ENCODE measurements at places on chromosomes 7 and 10.

GRCh38 chr10:88592906-88593305, 6.3 kb downstream of the LIPJ start:
- no peak for DNase-seq

DNA sequence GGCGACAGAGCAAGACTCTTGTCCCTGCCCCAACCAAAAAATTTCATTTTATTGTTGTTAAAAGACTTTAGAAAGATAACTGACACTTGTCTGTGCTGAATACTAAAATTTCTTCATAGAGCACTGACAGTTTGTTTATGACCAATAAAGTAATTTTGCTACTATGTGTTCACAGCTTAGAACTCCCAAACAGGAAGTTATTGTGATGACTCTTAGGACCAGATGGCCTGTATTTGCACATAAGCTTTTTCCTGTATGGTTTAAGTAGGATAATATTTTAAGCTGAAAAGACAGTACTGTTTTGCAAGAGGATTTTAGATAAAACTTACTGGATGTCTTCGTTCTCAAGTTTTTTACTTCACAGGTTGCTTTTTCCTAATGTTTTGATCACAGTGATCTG, 80.7 kb downstream of the MMRN2 start:
- DNase-seq: no peak

GRCh38 chr7:158782761-158783401, 46.4 kb downstream of the ESYT2 start:
- no peak for DNase-seq

- DNase-seq: no peak
Measured at GRCh38 chr7:20172736-20173334, 44.3 kb downstream of the MACC1 start.

- DNase-seq: no peak
Measured at GRCh38 chr7:143238289-143238980, 16.6 kb downstream of the TAS2R40 start.

- no peak for DNase-seq
Measured at GRCh38 chr7:95669513-95669912, 73.2 kb upstream of the PDK4 start.

DNA sequence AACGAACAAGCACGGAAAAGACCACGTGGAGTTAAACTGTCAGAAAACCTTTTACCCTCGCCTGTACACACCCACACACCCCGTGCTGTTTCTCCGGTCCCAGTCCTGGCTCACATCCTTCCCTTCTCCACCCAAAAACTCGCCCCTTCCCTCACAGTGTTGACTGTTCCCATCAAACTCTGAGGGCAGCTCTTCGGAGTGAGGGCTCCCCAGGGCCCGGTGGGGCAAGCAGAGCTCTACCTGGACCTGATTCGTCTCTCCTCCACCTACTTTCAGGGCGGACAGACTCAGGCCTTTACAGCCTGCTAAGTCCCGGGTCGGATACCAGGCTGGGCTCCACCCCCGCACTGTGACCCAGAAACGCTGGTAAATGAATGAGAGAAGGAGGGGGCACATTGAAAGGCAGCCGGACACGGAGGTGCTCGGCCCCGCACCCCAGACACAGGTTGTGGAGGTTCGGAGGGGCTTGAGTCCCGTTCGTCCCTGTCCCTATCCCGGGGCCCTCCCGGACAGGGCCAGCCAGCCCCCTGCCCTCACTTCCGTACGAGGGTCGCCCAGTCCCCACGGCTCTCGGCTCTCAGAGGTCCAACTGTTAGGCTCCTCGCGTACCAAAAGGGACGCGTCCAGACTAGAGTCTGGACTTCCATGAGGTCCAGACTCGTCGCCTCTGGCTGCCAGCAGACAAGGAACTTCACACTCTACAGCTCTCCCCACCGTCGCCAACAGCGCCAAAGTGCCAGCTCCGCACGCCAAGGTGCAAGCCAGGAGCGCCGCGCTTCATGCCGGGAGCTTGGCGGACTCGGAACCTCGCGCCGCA, 31.7 kb upstream of the ASL start:
- DNase-seq: no peak

- no peak for DNase-seq
Measured at GRCh38 chr10:86699991-86700840, 31.9 kb downstream of the LDB3 start.

- no peak for DNase-seq
Measured at GRCh38 chr7:135517060-135517459, 7.2 kb upstream of the CNOT4 start.

DNA sequence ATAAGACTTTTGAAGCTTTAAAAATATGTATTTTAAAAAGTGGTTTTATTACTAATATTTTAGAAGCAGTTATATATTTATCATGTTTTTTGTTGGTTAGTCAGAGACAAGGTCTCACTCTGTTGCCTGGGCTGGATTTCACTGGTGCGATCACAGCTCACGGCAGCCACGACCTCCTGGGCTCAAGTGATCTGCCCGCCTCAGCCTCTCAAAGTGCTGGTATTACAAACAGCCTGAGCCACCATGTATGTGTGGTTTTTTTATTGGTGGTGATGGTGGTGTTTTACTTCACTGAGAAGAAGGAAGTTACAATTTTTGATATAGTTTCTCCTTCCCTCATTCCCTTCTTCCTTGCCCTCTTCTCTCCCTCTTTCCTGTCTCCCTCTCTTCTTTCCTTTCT, 13.4 kb downstream of the NHLRC2 start:
- DNase-seq: no peak

- no peak for DNase-seq
Measured at GRCh38 chr10:21417172-21417712, 108.2 kb downstream of the SKIDA1 start.

DNA sequence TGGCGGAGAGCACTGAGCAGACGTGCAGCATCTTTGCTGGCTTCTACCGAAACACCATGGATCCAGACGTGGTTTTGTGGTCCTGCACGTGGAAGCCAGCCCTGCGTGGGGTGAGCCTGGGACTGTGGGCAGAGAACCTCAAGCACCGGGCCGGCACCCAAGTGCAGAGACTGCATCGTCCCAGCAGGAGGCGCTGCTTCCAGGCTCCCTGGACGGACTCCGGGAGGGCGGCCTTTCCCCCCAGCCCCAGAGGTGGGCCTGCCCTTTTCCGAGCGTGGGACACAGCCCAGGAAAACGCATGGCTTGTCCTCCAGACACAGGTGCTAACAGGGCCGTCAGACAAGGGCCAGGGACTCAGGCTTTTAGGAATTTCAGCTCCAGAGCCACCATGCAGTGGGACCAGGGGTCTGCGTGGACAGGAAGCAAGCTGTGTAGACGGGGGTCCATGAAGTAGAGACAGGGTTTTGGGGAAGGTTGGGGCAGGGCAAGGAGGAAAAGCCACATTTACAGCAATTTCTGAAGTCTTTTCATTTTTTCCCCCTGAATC, 303.9 kb downstream of the WDR37 start:
- DNase-seq: no peak

DNA sequence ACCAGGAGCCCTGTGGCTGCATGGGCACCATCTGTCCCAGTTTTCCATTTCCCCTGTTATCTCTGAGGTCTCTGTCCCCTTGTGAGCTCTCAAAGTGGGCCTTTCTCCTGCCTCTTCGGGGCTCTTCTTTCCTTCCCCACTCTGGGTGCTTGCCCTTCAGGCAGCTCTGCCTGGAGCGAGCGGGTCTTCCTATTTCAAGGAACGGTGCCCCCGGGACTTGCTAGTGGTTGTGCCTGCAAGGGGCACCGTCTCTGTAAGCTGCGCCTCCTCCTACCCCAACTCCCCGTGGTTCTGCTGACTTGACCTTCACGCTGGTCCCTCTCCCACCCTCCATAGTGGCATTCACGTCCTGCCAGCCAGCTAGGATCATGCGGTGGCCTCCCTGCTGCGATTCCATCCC, 110.1 kb downstream of the DOCK1 start:
- DNase-seq: no peak

DNA sequence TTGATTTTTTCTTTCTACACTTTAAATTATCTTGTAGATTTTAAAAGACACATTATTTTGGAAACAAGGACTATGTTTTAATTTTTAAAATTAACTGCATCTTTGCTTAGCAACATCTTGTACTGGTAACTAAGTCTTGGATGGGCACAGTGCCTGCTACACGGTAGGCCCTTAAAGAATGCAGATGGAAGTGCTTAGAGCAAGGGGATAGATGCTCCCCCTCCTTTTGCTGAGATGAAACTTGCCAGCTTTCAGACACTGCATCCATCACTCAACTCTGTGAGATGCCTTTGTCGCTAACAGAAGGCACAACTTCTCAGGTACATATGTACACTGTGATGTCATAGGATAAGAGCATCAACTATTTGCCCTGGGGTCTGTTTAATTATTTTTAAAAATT, 103.9 kb downstream of the LRRC18 start:
- DNase-seq: no peak

- DNase-seq: no peak
Measured at GRCh38 chr10:93091960-93092359, 18.3 kb downstream of the CYP26A1 start.

GRCh38 chr7:120806669-120807068, 51.3 kb downstream of the TSPAN12 start:
- DNase-seq: no peak

- no peak for DNase-seq
Measured at GRCh38 chr7:152544971-152545619, 109.3 kb upstream of the KMT2C start.

DNA sequence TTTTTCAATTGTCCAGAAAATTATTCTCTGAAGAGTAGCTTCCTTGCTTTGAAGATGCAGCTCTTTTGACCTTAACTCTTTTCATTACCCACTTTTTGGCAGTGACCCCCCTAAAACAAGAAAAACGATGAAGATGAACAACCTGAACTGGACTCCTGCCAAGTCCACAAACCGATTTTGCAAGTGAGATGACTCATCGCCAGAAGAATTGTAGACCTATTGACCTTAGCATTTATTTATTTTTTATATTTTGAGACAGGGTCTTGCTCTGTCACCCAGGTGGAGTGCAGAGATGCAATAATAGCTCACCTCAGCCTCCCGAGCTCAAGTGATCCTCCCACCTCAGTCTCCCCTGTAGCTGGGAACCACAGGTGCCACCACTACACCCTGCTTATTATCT, 859.2 kb downstream of the GATA3 start:
- DNase-seq: no peak

DNA sequence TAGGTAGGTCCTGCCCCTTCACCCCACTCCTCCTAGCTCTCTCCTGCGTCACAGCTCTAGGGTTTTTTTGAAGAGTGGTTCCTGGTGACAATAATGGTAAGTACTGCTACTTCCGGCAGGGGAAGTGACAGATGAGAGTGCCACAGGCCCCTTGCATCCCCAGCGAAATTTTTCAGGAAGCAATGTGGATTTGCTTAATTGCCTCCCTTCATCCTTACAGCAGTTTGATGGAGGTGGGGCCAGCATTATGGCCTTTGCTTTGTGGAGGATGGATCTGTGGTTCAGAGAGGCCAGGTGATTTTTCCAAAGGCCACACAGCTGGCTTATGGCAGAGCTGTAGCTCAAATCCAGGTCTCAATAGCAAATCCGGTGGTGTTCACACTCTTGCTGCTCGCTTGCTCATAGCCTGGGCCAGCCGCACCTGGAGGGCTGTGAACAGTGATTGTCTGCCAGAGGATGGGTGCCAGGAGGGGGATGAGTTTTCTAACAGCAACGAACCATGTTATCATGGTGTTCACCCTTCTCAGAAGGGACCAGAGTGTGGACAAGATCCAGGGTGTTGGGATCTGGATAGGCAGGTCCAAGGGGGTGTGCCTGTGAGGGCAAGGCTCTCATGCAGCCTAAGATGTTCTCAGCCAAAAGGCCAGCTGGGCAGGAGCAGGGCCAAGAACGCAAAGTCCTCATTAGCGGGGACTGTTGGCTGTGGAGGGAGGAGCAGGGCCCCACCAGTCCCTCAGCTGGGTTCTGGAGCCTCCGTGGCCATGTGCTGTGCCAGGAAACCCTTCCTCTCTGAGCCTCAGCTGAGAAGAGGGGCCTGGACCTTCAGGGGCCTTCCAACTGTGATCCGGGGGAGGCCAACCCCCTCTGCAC, 89.0 kb downstream of the EMX2 start:
- no peak for DNase-seq

GRCh38 chr7:18806177-18806576, 310.6 kb downstream of the HDAC9 start:
- no peak for DNase-seq

- no peak for DNase-seq
Measured at GRCh38 chr10:58384544-58384998, 639 bp upstream of the TFAM start.

DNA sequence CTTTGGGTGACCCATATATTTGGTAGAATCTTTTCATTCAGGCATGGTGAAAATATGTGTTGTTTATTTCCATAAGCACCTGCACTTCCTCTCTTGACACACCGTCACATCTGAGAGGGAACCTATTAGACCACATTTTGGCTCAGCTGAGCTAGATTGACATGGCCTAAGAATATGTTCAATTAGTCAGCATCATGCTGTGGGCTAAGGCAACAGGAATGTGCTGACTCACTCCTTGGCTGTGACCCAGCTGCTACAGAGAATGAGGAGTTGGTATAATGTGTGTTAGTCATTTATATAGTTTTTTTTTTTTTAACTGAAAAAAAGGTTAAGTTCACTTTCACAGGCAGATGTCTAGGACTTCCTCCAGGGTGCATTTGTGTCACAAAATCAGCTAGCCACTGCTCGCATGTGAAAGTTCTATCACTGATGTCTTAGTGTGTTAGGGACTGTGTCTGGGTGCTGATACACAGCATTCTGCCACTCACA, 180.6 kb downstream of the SEMA3E start:
- DNase-seq: no peak

DNA sequence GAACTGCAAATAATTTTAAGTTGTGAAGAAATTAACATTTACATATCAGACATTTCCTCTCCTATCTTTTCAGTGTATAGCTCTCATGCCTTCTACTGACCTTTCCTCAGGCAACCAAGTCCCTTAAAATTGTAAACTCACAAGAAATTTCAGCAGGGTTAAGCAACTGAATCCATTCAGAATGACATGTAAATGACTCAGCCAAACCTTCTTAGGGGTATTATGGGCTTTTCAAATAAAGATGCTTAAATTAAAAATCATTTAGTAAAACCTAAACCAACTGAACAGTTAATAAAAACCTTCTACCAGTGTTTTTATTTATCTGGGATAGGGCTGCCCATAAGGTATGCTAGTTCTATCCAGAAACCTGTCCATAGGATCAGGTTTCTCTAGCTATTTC, 20.7 kb downstream of the WAPL start:
- no peak for DNase-seq

Data from activated T-helper 1 cell treated with Interleukin-2 at 50 U/mL for 16 hours (primary cell).